ENCODE measurements at places on chromosomes 1 and 21.

GRCh38 chr1:173082913-173083312 lies 32.2 kb upstream of the TNFSF18 start:
- DNase-seq: no peak

DNA sequence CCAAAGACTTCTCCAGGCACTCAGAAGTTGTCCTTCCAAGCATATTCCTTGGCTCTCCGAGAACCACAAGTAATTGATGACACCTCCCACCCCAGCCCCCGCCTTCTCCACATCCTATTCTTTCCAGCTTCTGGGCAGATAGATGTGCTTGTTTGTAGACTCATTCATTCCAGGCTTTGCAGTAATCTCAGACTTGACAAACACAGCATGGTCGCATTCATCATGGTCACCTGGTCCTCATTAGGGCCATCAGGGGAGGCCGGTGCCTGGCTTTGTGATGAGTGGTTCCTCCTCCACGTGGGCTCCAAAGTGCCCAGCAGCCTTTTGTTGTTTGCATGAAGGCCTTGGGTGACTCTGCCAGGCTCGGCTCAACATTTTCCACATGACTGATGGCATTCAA lies 28.5 kb upstream of the KCNE2 start:
- DNase-seq: no peak

DNA sequence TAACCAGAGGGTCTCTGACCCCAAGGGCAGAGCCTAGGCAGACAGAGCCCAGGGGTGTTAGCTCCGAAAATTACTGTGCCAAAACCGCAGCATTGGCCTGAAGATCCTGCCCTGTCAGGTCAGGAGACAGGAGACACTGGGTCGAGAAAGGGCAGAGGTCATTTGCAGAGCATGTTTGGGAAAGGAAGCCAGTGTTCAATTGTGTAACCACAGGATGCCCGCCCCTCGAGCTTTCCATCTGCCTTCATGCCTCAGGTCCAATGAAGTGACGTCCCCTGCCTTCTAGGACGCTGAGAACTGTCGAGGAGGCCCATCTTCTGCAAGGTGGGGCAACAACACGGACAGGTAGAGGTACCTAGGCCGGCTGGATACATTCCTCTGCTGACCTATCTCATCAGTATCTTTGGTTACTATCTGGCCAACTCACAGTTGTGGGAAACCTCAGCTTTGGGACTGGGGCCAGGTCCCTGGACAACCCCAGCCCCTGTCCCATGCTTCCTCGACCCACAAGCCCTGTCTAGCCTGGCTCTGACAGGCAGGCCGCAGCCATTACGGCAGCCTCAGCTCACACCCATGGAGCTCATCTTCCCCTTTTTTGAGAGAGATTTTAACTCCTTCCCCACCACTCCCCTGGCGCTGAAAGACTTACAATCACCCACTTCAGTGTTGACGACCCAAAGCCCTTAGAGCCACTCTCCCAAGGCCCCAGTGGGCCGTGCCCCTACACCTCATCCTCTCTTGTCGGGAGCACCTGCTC lies 1.3 kb downstream of the ARL8A start:
- DNase-seq: no peak

- no peak for DNase-seq
Measured at GRCh38 chr1:30856260-30856790, 52.2 kb downstream of the SDC3 start.

DNA sequence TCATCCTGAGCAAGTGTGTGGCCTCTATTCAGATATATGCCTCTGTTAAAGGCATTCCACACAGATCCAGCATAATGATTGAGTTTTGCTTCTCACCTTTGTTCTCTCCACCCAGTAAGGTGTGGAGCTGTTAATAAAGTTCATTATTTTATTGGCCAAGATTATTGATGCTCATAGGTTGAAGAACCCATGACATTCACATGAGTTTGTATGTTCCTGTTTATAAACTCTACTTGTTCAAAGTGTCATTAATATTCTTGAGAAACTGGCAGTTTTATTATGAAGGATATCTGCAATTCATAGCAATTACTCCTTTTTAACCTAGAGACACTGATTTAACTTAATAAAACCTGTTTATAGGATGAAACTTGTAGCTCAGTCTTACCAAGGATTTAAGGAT lies 22.0 kb downstream of the IVNS1ABP start:
- DNase-seq: no peak

DNA sequence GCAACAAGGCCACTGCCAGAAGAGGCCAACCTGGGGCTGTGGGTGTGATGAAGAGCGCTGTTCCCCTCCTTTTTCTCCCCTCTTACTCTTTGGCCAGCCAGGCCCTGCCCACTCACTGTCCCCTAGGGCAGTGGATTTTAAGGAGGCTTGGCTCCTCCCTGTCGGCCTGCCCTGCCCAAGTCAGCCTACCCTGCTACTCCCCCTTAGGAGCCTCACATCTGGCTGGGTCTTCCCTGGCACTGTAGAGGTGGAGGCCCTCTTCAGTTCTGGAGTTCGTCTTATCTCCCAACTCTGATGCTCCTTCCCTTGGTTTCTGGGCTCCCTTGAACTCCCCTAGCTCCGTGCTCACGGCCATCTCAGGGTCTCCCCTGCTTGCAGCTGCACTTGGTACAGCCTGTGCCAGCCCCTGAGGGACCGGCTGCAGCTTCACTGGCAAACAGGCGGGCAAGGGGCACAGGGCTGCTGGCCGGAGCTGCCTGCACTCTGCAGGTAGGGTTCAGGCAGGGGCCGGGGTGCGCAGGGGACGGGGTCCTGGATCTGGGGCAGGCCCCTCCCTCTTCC lies 4.0 kb downstream of the AMPD2 start:
- DNase-seq: no peak

GRCh38 chr1:234934611-234935033 lies 194.0 kb downstream of the TOMM20 start:
- no peak for DNase-seq

DNA sequence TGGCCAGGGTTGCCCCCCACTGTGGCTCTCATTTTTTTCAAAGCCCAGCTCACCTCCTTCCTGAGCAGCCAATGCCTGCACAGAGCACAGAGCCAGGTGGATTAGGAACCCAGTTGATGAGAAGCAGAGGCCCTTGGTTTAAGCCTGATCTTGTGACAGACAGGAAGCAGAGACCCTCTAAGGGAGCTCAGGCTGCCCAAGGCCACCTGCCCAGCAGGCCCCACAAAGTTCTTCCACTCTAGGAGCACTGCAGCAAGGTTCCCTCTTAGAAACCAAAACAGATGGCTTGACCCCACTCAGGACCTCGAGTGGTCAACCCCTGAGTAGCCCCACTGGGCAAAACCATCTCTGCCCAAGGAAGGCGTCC lies 25.5 kb upstream of the PRSS38 start:
- no peak for DNase-seq

DNA sequence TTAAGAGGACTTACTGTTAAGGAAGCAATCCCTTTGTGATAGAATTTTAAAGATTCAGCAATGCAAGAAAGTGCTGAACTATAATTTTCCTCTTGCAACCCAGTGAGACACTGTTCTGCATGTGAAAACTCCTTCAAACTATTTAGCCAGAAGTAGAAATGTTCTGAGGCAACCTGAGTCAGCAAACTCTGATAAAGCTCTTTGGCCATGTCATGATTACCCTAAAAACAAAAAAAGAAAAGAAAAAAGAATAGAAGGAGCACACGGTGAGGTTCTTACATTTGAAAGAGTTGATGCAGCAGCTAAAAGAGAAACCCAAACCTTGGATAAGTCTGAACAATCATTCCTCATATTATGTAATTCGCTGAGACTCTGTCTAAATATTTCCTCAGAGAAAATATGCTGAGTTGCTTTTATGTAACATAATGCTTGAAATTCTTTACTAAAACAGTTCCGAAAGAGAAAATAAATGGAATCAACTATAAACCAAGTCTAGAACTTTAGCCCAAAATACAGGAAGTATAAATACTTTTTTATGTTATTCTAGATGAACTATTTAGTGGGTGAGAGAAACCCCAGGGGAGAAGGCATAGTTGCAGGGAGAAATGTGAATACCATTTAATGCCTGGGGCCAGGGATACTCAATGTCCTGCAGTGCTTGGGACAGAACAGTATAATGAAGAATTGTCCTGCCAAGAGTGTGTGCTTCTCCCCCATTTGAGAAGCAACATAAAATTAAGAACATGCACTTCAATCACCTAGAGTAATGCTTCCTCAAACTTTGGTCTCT lies 60.0 kb downstream of the INTS7 start:
- DNase-seq: no peak

DNA sequence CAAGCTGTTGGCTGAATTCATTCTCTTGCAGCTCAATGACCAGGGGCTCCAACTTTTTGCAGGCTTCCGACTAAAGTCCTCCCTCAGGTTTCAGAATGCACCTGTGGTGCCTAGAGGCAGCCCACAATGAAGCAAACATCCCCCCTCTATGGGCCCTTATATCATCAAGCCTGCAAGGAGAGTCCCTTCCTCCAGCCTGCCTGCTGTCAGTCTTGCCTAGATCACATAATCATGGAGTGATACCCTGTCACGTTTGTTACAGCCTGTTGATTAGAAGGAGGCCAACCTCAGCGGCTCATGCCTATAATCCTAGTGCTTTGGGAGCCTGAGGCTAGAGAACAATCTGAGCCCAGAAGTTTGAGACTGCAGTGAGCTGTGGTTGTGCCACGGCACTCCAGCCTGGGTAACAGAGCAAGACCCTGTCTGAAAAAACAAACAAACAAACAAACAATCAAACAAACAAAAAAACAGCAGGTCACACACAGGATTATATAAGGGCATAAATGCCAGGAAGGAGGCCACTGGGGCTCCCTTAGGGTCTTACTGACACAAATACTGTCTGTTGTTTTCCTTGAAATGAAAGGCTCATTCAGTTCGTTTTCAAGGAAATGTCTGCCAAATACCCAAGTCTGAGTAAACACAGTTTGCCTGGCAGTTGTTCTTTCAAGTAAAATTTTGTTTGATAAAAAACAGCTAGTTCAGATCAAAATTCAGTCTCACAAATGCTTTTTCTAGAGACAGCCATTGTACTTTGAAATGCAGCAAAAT lies 4.7 kb upstream of the SPRR3 start:
- DNase-seq: no peak

DNA sequence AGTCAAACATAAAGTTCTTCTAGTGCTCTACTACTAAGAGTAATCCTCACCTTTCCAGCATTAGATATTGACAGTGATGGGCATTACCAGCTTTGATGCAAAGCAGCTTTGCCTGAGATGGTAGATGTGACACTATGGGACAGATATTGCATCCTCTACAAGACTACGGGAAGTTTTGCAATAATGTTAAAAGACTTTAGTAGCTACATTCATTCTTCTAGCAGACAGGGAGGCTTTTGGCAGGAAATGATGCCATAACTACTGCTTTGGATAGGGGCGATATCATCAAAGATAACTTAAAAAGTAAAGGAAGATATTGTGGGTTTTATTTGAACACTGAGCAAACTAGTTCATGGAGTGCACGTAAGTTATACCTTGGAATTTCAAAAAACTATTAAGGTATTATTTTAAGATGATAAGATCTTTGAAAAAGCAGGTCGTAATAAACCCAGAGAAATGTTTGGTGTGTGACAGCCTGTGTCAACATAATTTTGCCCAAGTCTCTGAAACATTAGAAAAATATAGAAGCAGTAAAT lies 368.3 kb upstream of the TMPRSS15 start:
- no peak for DNase-seq

- DNase-seq: no peak
Measured at GRCh38 chr1:185110145-185110544, 46.6 kb downstream of the TRMT1L start.

DNA sequence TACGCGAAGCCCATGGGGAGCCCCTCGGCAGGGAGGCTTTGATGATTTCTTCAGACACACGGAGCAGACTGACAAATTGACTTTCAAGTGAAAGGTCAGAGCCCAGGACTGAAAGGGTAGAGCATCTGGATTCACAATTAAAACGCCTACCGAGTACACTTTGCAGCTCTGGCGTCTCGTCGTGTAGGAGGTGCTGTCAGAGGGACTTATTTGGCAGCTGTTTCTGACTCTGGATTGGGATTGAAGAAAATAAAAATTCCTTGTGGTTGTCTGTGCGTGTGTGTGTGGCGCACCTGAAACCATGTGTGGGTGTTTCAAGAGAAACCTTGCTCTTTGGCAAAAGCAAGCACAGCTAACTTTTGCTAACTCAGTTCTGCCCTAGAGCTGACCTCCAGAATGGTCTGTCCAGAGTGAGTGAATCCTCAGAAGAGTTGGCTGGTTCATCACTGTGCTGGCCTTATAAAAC lies 348.7 kb downstream of the HLX start:
- DNase-seq: no peak

DNA sequence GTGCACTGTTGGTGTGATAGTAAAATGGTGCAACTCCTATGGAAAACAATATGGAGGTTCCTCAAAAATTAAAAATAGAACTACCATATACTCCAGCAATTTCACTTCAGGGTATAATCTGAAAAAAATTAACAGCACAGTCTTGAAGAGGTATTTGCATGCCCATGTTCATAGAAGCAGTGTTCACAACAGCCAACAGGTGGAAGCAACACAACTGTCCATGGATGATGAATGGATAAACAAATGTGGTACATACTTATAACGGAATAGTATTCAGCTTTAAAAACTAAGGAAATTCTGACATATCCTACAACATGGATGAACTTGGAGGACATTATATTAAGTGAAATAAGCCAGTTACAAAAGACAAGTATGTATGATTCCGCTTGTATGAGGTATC lies 8.2 kb downstream of the TTLL7 start:
- DNase-seq: no peak

- no peak for DNase-seq
Measured at GRCh38 chr1:29280409-29281131, 44.2 kb downstream of the PTPRU start.

- DNase-seq: peak; percentile 79
Measured at GRCh38 chr1:61782771-61783170, 40.5 kb downstream of the PATJ start.

DNA sequence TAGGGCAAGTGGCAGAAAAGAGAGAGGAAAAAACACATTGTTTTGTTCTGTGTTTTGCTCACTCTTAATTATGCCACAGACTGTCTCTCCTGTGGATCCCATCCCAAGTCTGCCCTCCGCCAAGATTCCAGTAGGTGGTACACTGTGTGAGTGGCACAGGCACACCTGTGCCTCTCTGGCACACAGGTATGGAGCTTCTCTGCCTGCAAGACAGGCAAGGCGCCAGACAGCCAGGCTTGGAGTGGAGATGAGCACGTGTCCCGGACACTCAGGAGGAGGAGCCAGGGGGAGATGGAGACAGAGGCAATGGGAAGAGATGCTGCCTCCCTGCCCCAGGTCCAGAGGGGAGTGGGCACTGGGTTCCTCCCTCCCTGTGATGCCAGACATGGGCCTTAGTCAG lies 6.5 kb upstream of the GRIK3 start:
- DNase-seq: no peak

DNA sequence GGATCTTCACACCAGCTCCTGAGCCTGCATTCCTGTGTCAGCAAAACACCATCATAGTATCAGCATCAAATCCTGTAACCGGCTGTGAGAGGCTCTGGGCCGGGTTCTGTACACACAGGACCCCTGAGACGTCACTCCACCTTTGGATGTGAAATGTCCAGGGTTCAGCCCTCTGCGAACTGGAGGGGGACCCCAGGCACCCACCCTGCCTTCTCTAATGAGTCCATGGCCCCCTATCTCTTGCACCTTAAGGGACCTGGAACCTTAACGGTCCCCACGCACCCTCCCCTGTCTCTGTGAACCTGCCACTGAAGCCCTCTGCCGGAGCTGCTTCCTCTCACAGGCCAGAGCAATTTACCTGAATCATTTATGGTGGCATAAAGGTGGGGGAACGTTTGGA lies 257.8 kb downstream of the NPHP4 start:
- no peak for DNase-seq
